Left renal pelvis (tissue), 4 donors: ENCODE measurements at places on chromosomes 11 and 22.

DNA sequence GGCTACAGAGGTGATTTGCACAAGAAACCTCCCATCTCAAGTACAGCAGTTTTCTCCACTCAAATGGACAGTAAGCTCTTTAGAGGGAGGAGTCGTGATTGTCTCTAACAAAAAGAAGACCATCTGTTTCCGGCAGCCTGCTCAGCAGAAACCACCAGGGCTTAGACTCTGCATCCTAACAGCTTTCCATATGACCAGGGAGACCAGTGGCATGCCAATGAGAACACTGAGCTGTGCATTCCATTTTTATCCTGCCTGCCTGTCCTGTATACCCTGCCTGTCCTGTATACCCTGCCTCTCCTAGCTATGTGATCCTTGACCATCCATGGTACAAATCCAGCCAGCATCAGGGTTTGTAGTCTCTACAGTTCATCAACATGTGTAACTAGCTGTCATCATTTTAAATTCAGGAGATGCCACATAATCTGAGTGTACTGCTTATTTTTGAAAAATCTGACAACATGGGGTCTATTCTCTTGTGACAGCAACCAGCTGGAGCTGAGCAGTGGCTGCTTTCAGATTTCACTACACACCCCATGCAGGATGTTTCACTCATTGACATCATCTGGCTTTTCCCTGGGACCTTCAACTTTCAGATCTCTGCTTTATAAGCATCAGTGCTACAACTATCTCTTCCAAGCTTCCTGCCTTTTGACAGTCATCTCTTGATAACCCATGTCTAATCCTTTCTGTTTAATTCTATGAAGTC, 50.5 kb upstream of the POU2AF2 start:
- no peak for DNase-seq

- DNase-seq, result no peak
These were observed 362.7 kb upstream of the DDI1 start for GRCh38 chr11:103673773-103674172.

DNA sequence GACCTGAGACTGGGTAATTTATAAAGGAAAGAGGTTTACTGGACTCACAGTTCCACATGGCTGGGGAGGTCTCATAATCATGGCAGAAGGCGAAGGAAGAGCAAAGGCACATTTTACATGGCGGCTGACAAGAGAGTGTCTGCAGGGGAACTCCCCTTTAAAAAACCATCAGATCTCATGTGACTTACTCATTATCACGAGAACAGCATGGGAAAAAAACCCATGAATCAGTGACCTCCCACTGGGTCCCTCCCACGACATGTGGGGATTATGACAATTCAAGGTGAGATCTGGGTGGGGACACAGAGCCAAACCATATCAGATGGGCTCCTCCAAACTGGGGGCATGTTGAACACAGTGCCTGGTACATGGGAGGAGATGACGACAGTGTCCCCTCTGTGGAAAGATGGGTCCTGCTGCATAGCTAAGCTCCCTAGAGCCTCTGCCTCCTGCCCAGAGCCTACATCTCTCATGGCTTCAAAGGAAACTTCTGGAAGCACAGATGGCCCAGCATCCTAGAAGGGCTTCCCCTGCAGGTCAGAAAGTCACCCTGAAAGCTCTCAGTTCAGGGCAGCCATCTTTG, 46.1 kb downstream of the MYEOV start:
- no peak for DNase-seq

- no peak for DNase-seq
These were observed 35.1 kb downstream of the NRXN2 start for GRCh38 chr11:64687643-64688533.

DNA sequence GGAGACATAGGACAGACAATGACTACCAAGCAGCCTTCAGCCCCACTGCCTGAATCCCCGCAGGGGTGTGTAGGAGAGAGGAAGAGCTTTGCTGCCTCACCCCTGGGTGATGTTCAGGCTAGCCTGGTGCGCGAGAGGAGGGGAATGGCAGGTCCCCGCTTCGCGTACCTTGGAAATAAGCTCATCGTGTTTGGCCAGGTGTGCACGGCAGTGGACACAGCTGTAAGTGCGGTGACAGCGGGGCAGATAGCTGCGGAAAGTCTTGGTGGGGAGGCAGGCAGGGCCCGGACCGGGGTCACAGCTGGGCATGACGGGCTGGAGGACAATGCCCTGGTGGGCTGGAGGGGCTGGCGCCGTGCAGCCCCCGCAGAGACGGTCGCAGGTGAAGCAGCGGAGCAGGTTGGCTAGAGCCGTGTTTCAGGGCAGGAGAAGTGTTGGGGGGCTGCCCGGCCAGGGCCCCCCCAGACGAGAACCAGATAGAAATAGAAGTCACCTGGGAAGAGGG, 2.9 kb downstream of the YPEL4 start:
- DNase-seq, result no peak

- no peak for DNase-seq
These were observed 40.8 kb downstream of the TBC1D22A start for GRCh38 chr22:46803031-46803880.
